ENCODE measurements at places on chromosomes 4 and X.
A peak's percentile ranks its signal among the peaks of the same experiment; 100 is the strongest.

DNA sequence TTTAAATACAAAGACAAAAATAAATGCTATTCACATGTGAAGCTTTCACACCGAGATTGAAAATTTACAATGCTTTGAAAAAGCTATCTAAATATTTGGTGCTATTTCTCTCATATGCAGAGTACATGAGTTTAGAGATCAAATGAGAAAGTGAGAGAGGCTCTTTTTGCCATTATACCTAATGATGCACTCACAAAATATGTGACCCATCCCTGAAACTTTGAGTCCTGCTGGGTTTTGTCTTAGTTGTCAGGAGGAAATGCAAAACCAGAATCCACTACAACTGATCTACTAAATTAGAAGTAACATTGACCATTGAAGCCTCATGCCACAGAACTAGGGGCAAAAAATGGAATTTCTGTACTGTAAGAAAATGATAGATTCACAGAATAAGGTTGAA is 251.7 kb downstream of the MAPK10 start:
- no peak for DNase-seq

- no peak for DNase-seq
Measured at GRCh38 chr4:153988492-153989363, 199.8 kb upstream of the SFRP2 start.

DNA sequence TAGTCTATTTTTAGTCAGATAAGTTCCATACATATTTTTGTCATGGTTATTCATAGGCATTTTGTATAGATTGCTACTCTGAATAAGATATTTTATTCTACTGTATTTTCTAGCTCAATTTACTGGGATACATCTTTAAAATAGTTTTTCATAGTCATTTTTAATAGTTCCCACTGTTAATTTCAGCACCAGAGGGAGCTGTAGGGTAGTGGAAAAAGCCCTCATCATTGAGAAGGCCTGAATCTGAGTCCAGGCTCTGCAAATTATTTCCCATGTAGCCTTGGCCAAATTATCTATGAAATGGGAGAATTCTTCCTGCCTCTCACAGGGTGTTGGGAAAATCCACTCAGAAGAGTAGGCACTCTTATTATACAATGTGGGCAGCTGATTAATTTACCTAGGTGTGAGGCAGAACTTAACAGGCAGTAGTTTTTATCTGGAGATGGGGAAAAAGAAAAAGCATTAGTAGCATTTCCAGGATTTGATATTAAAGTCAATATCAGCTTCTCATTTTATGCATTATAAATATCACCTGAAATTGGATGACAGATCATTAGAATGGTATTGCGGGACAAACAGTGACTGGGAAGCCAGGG is 102.9 kb upstream of the PAQR3 start:
- DNase-seq = no peak

DNA sequence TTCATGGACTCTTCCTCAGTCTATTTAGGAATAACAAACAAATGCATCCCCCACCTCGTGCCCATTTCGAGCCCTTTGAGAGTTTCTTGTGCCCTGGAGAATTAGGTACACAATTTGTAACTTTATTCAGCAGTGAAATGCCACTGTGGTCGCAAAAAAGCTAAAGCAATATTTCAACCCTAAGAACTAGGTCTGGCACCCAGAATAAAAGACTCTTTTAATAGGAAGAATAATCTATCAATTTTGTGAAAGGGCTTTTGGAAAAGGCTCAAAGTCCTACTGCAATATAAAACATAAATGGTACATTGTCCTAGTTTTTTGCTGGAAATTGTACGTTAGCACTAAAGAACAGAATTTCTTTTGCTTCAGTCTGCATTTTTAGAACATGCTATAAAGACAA is 304.6 kb upstream of the TENM3 start:
- DNase-seq = no peak

- DNase-seq = no peak
Measured at GRCh38 chr4:81468678-81469077, 3.0 kb downstream of the RASGEF1B start.

DNA sequence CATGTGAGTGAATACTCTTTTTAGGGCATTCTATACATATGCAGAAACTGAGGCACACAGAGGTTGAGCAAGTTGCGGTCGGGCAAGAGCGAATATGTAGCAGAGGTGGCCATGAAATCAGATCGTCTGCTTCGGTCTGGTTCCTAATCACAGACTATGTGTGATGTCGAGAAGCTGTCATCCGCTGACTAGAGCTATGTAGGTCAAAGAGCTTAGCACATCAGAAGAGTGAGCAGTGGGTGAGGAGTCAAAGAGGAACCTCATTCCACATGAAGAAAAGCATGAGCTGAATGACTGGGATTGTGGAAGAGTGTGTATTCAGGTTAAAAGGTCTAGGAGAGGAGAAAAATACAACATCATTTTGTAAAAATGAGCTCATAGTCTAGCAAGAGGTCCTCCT is 19.0 kb downstream of the GAB3 start:
- no peak for DNase-seq

- DNase-seq = no peak
Measured at GRCh38 chrX:135256923-135257322, 5.1 kb downstream of the ETDA start.

- DNase-seq = no peak
Measured at GRCh38 chrX:133979641-133980230, 5.7 kb downstream of the GPC3 start.

DNA sequence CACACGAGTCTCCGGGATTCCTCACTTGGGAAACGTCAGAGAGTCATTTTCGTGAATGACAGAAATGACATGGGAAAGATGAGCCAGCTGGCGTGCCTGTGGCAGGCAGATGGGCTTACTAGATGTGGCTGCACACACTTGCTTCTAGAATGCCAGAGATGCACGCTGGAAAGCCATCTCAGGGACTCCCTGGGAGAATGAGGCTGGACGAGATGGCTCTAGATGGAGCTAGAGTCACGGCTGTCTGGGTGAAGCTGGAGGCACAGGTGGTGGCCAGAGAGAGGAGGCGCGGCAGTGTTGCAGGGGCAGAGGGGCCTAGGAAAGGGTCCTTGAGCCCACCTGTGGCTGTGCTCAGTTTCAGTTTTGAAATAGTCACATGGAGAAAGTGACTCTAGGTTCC is 26.0 kb downstream of the TKTL1 start:
- no peak for DNase-seq

- peak; percentile 53 for DNase-seq
Measured at GRCh38 chr4:173494013-173494970, 35.7 kb downstream of the HAND2 start.

DNA sequence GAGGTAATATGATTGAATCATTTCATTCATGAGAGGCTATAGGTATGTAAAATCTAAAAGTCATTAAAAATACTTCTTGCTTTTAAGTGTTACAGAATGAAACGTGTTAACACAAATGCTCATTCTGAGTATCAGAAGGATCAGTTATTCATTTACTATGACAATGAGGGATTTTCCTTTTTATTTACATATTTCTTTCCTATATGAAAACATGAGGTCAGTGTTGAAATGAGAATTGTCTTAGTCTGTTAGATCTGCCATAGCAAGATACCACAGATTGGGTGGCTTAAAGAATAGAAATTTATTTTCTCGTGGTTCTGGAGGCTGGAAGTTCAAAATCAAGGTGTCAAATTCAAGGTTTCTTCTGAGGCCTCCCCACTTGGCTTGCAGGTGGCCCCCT is 181.2 kb downstream of the ARHGAP10 start:
- DNase-seq = no peak

- no peak for DNase-seq
Measured at GRCh38 chr4:167230744-167231143, 3.5 kb downstream of the SPOCK3 start.

DNA sequence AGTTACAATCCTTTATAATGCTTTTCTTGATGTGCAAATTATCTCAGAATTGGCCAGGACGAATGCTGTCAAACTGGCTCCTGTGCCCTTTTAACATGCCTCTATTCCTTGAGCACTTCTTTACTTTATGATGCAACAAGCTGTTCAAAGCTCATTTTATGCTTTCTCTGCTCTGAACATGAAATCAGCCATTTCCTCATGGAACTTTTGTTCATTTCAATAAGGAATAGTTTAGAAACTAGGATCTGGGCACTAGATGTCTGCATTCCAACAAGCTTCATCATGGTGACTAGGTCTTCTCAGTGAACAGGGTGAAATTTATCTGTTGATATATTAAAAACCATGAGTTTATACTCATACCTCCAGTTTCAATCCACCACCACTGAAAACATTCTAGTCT is 87.3 kb upstream of the TEX13A start:
- no peak for DNase-seq

DNA sequence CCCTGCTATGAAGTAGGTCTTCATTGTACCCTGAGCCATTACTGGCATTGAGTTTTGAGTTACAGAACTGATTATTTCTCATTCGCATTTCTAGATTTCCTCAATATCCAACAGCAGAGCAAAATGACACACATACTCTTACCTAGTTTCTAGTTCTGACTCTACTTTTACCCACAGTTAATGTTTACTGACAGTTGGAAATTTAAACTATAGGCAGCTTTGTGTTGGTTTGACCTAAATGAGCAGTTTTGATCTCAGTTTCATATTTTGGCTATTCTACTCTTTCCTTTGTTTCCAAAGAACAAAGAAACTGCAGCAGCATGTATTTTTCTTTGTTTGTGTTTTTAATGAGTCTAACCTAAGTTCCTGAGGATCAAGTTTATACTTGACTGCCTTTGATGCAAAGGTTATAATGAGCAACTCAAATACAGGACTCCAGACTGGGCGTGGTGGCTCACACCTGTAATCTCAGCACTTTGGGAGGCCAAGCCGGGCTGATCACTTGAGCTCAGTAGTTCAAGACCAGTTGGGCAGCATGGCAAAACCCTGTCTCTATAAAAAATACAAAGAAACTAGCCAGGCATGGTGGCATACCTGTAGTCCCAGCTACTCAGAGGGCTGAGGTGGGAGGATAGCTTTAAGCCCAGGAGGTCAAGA is 30.4 kb downstream of the TXK start:
- DNase-seq = no peak

DNA sequence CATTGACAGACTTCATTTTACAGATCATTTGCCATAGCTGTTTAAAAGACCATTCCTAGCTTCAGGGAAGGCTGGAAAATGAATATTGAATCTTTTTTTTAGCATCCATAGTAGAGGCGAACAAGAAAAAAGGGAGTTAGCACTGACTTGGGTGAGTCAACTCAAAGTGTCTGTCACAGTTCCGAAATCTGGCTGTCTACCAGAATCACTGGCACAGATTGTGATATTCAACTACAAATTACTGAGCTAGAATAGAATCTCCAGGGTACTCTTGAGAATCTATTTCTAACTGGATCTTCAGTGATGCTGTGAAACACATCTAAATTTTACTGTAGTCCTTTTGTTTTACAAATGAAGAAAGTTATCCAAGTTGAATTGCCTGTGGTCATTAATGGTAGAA is 31.5 kb downstream of the SEC24B start:
- no peak for DNase-seq

- DNase-seq = no peak
Measured at GRCh38 chr4:24589448-24589847, 5.1 kb upstream of the DHX15 start.

- no peak for DNase-seq
Measured at GRCh38 chrX:48540480-48540879, 966 bp downstream of the TBC1D25 start.

GRCh38 chrX:3518870-3519269 is 172.4 kb upstream of the MXRA5 start:
- peak; percentile 2 for DNase-seq

DNA sequence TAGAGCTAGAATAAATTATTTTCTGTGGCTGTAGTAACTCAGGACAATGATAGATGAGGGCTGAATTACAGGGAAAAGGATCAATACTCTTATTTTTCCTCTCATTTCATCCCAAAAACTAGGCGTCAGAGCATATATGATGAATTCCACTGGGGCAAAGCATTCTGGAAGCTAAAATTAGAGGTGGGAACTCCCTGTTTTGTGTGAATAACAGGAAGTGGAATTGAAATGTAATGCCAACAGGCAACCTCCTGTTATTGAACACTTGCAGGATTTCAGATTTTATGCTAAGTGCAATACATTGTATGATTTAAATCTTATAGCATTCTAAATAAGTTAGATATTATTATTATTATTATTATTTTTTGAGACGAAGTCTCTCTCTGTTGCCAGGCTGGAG is 20.9 kb downstream of the HSD17B11 start:
- DNase-seq = no peak

- no peak for DNase-seq
Measured at GRCh38 chr4:8205749-8206611, 6.9 kb downstream of the SH3TC1 start.

GRCh38 chrX:23773601-23774175 is 9.3 kb upstream of the SAT1 start:
- no peak for DNase-seq

- no peak for DNase-seq
Measured at GRCh38 chr4:42326524-42326923, 70.8 kb upstream of the SHISA3 start.

DNA sequence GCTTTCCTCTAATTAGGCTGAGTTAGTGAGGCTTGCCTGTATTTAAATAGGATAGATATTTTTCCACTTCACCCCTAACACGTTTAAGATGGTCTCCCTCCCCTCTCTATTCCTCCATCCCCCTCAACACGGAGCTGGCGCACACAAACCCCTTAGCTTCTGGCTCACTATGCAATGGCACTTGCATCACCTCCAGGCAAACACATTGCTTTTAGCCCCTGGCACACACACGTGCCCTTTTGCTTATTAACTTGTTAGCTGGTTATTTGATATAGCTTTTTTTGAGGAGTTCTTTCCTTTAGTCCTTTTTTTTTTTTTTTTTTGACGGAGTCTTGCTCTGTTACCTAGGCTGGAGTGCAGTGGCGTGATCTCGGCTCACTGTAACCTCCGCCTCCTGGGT is 94.3 kb downstream of the HDAC8 start:
- no peak for DNase-seq

- DNase-seq = no peak
Measured at GRCh38 chr4:55004831-55005230, 120.6 kb downstream of the KDR start.

DNA sequence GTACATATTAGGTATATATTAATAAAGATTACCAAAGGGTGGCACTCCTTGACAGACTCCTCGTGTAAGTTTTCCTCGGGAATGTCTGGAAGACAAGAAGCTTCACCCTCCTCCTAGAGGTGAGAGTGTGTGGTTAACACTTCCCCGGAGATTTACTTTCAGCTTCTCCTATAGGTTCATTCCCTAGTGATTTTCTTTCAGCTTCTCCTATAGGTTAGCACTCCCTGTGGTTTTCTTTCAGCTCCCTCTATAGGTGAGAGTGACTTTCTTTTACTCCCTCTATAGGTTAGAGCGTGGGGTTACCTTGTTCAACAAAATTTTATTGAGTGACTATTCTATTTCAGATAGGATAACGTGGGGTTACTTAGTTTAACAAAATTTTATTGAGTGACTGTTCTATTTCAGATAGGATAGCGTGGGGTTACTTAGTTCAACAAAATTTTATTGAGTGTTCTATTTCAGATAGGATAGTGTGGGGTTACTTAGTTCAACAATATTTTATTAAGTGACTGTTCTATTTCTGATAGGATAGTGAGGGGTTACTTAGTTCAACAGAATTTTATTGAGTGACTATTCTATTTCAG is 106.0 kb upstream of the PLAC1 start:
- DNase-seq = peak; percentile 61

DNA sequence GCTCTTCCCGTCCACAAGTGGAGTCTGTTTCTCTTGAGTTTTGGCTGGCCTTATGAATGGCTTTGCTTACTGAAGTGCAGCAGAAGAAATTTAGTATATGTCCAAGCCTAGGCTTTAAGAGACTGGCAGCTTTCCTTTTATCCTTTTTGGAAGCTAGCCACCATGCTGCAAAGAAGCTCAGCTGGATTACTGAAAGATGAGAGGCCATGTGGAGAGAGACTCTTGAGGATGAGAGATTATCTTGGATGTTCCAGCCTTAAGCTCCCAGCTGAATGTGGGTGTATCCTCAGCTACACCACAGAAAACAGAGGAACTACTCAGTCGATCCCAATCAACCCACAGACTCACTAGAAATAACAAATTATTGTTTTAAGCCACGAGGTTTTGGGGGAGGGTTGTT is 12.5 kb downstream of the CCNG2 start:
- DNase-seq = no peak

All from Panc1 (cell line).